HCT116 (cell line): ENCODE measurements at places on chromosomes 11 and 22. TPM values are rescaled to one million over a fixed set of nuclear protein-coding genes. Genes with fewer than 3 reads are reported as not detected.

DNA sequence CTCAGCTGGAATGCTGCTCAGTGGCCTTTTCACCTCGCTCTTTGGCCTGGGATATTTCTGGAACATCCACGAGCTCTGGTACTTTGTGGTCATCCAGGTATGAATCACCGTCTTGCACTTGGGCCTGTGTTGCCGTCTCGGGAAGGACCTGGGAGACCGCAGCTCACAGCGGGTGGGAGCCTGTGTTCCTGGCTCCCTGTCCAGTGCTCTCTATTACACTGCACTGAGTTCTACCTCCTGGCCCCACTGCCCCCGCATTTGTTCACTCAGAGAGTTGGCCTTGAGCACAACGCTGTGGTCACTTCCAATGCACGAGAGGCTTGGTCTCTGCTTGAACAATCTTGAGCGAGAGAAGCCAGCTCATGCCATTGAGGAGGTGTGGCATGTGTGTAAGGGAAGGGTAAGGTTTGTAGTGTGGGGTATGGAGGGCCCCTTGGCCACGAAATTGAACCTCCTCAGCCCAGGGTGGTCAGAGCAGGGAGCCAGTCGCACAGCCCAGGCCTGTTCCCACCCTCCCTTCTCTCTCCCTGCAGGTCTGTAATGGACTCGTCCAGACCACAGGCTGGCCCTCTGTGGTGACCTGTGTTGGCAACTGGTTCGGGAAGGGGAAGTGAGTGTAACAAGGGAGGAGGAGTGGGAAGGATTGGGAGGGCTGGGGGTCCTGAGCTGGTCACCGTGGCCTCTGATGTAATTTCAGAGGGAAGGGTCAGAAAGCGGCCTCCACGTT is 16.2 kb downstream of the SLC37A2 start:
- H3K27me3 ChIP-seq: no peaks in the 10 kb centered on the region
- DNase-seq: no peak
- H3K27ac ChIP-seq: no peak overlapping the region
- H3K36me3 ChIP-seq: no peaks in the 10 kb centered on the region

GRCh38 chr11:353179-353873 is 16.0 kb upstream of the B4GALNT4 start:
- DNase-seq: no peak
- no peaks in the 10 kb centered on the region for H3K27me3 ChIP-seq
- peaks cover 12% of the 10 kb centered on the region for H3K4me1 ChIP-seq
- no peak overlapping the region for H3K27ac ChIP-seq

NXPE4 gene
- not detected for total RNA-seq

MOV10L1 gene
- not detected for total RNA-seq

GRCh38 chr11:38123673-38124072 is 1525.6 kb upstream of the RAG2 start:
- H3K27ac ChIP-seq: no peak overlapping the region
- no peak overlapping the region for H3K4me3 ChIP-seq
- no peaks in the 10 kb centered on the region for H3K36me3 ChIP-seq
- H3K4me1 ChIP-seq: no peaks in the 10 kb centered on the region
- no peaks in the 10 kb centered on the region for H3K27me3 ChIP-seq

DNA sequence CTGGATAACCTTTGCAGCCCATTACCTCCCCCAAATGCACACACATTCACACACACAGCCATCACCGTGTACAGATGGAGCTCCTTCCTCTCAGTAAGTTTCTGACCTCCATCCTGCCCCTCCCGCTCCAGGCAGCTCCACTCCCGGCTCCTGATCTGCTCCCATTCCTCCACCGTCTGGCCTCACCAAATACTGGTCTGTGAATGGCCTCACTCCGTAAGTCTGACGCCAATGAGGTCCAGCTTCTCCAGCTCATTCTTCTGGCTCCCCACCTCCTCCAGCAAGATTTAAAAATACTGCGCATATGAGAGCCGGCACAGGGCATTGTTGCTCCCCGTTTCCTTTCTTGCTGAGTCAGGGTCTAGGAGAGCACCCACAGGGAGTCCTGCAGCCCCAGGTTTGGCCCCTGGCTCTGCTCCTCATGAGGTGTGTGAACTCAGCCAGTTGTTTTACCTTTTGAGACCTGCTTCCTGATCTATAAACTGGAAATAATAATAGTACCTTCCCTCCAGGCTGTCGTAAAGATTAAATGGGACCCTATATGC is 14.0 kb upstream of the TUB start:
- H3K4me3 ChIP-seq: no peak overlapping the region
- no peaks in the 10 kb centered on the region for H3K36me3 ChIP-seq
- no peak overlapping the region for H3K27ac ChIP-seq
- peaks cover 14% of the 10 kb centered on the region for H3K4me1 ChIP-seq
- H3K27me3 ChIP-seq: no peaks in the 10 kb centered on the region

TNKS1BP1 gene
- total RNA-seq: 77.6 TPM

GRCh38 chr11:27328614-27329013 is 34.4 kb downstream of the CCDC34 start:
- H3K36me3 ChIP-seq: no peaks in the 10 kb centered on the region
- H3K27me3 ChIP-seq: no peaks in the 10 kb centered on the region
- H3K27ac ChIP-seq: no peak overlapping the region
- H3K4me1 ChIP-seq: no peaks in the 10 kb centered on the region

UCP3 gene
- 1.3 TPM for total RNA-seq

RHOD gene
- 42.0 TPM for total RNA-seq

EIF3L gene
- 687 TPM for total RNA-seq

DNA sequence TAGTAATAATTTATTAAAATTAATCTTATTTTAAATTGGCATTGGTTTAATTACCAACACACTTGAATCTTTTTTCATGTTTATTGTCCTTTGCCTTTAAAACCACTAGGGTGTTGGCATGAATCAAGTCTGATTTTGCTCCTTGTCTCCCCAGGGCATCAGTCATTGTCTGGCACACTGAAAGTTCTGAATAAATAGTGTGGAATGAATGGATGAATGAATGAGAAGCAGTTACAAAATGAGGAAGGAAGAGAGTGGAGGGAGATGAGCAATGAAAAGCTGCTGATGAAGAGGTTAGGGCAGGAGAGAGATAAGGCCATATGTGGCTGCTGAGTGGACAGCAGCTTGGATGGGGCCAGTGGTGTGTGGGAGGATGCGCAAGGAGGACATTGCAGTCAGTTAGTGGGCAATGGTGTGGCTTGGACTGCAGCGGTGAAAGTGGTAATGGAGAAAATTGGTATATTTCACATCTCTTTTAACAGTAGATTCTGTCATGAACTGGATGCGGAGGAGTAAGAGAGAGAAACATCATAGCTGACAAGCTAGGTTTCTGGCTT is 132.0 kb downstream of the SPON1 start:
- no peak overlapping the region for H3K27ac ChIP-seq
- H3K27me3 ChIP-seq: peaks cover 13% of the 10 kb centered on the region; the same call in 1 of the 2 replicates
- DNase-seq: no peak
- no peaks in the 10 kb centered on the region for H3K36me3 ChIP-seq
- H3K4me1 ChIP-seq: no peaks in the 10 kb centered on the region

- H3K36me3 ChIP-seq: no peaks in the 10 kb centered on the region
- peaks cover 32% of the 10 kb centered on the region for H3K27me3 ChIP-seq
- no peak for DNase-seq
- H3K27ac ChIP-seq: no peak overlapping the region
- no peak overlapping the region for H3K4me3 ChIP-seq
Observed at GRCh38 chr11:114084414-114084813, 24.9 kb downstream of the ZBTB16 start.

DNA sequence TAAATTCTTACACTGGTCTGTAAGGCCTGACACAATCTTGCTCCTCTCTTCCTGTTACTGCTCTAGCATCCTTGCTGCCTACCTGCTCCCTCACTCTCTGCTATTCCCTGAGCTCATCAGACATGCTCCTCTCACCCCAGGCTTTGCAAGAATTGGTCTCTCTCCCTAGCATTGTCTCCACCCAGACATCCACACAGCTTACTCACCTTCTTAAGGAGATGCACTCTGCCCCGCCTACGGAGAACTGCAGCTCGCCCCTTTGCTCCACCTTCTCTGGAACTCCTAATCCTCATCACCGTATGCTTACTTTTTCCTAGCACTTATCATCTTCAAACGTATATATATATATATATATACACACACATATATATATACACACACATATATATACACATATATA is 23.3 kb upstream of the TMPRSS5 start:
- 0 out of 2 replicates have a peak, but pooled peaks cover 9% of the 10 kb centered on the region for H3K36me3 ChIP-seq
- H3K27me3 ChIP-seq: no peaks in the 10 kb centered on the region
- DNase-seq: no peak
- H3K4me1 ChIP-seq: no peaks in the 10 kb centered on the region
- H3K4me3 ChIP-seq: no peak overlapping the region
- no peak overlapping the region for H3K27ac ChIP-seq

DNA sequence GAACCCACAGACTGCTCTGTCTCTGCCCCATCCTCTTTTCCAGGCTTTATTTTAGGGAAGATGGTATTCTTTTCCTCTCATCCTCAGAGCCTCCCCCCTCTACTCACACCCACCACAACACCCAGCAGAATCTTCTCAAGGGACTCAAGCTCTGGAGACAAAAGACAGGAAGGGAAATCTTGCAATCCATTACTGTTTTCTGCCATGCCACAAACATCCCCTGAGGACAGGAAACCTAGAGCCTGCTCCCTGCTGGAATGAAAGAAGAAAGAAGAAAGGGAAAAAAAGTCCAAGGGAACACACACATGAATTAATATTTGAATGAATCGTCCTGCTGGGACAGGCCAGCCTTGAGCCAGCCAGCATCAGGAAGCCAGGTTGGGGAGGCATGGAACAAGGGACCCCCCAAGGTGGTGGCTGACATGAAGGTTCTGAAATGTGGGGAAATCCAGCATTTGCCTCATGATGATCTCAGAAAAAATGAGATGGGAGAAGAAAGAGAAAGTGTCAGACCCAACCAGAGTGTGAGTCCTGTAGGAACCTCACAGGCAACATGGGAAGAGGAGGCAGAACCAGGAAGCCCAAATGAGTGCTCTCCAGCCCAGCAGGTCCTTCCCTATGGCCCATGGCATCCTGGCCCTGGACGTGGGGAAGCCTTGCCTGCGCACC is 34.0 kb downstream of the SLCO2B1 start:
- H3K4me1 ChIP-seq: no peaks in the 10 kb centered on the region
- peaks cover 26% of the 10 kb centered on the region for H3K27me3 ChIP-seq
- DNase-seq: no peak
- H3K36me3 ChIP-seq: no peaks in the 10 kb centered on the region
- H3K27ac ChIP-seq: no peak overlapping the region
- H3K4me3 ChIP-seq: no peak overlapping the region

DNA sequence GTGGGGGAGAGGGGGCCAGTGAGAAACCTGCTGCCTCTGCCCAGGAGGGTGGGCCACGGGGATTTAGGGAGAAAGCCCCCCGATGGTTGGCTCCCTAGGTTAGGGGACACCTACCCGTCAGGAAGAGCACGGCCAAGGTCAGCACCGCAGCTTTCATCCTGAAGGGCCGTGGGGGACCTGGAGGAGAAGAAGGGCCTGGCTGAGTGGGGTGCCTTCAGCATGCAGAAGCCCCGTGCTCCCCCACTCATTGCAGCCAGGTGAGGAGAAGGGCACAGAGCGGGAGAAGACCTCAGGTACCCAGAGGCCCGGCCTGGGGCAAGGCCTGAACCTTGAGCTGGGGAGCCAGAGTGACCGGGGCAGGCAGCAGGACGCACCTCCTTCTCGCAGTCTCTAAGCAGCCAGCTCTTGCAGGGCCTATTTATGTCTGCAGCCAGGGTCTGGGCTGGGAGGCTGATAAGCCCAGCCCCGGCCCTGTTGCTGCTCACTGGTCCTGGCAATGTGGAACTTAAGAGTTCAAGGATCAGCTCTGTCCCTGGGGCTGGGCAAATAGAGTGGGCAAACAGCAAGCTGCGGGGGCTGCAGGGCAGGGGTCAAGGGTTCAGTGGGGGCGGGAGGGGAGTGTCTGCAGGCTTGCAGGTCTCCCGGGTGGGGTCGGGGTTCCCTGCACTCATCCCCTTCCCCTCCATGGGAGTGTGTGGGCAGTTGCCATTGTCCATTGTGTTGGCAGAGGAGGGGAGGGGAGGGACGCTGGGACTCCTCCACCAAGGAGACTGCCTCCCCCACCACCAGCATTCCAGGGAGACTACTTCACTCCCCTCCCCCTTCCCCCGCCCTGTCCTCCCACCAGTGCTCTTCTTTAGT is at the start of gene APOA1:
APOA1 (minus strand) TSS at position 392 of the 861 bp plus-strand sequence; CDS start at position 157, 235 bp downstream.
- H3K27ac ChIP-seq: peak within 1 kb of the TSS; percentile 15; the same call in 1 of the 2 replicates
- no peak within 1 kb of the TSS for H3K4me3 ChIP-seq
- no peaks in the 10 kb centered on the region for H3K27me3 ChIP-seq
- no peak for DNase-seq

BLID gene
- total RNA-seq: 8.9 TPM

GGTLC3 gene
- not detected for total RNA-seq

KRTAP5-10 gene
- total RNA-seq: 0.20 TPM

ALG9 gene
- total RNA-seq: 23.7 TPM

TCF20 gene
- 66.7 TPM for total RNA-seq

ALDH3B2 gene
- total RNA-seq: not detected

DBX1 gene
- not detected for total RNA-seq

GRCh38 chr11:75969626-75970308 is 154.8 kb downstream of the UVRAG start:
- no peaks in the 10 kb centered on the region for H3K36me3 ChIP-seq
- DNase-seq: no peak
- H3K4me1 ChIP-seq: peaks cover 12% of the 10 kb centered on the region
- no peak overlapping the region for H3K4me3 ChIP-seq
- no peaks in the 10 kb centered on the region for H3K27me3 ChIP-seq
- no peak overlapping the region for H3K27ac ChIP-seq

SPECC1L gene
- 40.8 TPM for total RNA-seq

GRCh38 chr22:17957204-17957603 is 67.2 kb downstream of the MICAL3 start:
- peaks cover 4% of the 10 kb centered on the region; the same call in 1 of the 2 replicates for H3K4me1 ChIP-seq
- no peaks in the 10 kb centered on the region for H3K27me3 ChIP-seq
- no peak for DNase-seq
- no peaks in the 10 kb centered on the region for H3K36me3 ChIP-seq
- H3K4me3 ChIP-seq: no peak overlapping the region
- H3K27ac ChIP-seq: no peak overlapping the region

- peak; percentile 23 for DNase-seq
- H3K4me1 ChIP-seq: no peaks in the 10 kb centered on the region
- H3K36me3 ChIP-seq: no peaks in the 10 kb centered on the region
- no peak overlapping the region for H3K27ac ChIP-seq
Observed at GRCh38 chr22:48968201-48968959, 859.3 kb downstream of the BRD1 start.

CRYBB3 gene
- 0.64 TPM for total RNA-seq

GRCh38 chr22:31055635-31056159 is 25.4 kb upstream of the SMTN start:
- H3K4me3 ChIP-seq: no peak overlapping the region
- H3K36me3 ChIP-seq: no peaks in the 10 kb centered on the region
- H3K4me1 ChIP-seq: no peaks in the 10 kb centered on the region

DLG2 gene
- 2.4 TPM for total RNA-seq
